Activated naive CD8-positive, alpha-beta T cell treated with anti-CD3 and anti-CD28 coated beads, Interleukin-2, amount 50 U/mL, for 24 hours (primary cell): ENCODE measurements at places on chromosomes 3 and 15.

DNA sequence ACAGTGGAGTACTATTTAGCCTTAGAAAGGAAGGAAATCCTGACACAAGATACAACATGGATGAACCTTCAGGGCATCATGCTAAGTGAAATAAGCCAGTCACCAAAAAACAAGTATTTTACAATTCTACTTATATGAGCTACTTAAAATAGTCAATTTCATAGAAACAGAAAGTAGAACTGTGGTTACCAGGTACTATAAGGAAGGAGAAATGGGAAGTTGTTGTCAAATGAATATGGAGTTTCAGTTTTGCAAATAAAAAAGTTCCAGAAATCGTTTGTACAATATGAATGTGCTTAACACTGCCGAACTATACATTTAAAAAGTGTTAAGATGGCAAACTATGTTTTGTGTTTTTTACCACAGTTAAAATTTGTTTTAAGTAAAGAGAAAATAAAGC is 26.8 kb downstream of the TRANK1 start:
- no peak for DNase-seq

- DNase-seq, result no peak
Measured at GRCh38 chr15:101481917-101482525, 7.5 kb downstream of the PCSK6 start.

DNA sequence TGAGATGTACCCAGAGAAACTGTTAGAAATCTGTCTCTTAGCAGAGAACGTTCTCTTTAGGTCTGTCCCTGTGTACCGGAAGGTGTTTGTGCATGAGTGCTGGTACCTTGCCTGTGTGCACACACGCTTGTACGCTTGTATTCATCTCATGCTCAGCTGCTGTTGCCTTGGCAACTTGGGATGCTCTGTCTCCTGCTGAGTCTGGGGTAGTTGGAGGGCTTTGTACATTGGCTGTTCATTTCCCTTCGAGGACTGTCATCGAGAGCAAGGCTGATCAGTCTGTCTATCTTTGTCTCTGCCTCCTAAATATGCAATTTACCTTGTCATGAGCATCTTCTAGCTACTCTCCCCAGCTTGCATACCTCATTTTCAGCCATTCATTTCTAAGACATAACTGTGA is 147.2 kb downstream of the SLCO3A1 start:
- no peak for DNase-seq

DNA sequence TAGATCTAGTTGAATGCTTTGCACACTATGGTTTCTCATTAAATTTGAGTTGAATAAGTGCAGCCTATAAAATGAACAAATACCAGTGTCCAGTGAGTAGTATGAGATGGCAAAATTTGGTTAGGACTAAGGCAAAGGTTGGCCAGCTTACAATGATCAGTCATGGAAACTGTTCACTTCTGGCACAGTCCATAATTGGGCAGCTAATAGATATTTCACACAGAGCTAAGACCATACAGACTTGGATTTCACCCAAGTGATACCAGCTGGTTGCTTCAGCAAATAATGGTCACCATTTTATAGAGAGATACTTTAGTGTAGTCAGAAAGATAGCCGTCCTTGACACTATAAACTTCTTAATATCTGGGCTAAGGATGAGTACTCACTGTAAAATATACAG is 15.7 kb downstream of the GAP43 start:
- no peak for DNase-seq

GRCh38 chr3:107531917-107532469 is 9.2 kb downstream of the BBX start:
- no peak for DNase-seq

- DNase-seq, result no peak
Measured at GRCh38 chr3:156373095-156373494, 181.8 kb downstream of the SSR3 start.

- DNase-seq, result no peak
Measured at GRCh38 chr3:53379898-53380297, 32.6 kb upstream of the DCP1A start.

- no peak for DNase-seq
Measured at GRCh38 chr3:122728756-122729514, 48.3 kb downstream of the PARP14 start.
